Fibroblast of the conjunctiva (primary cell): ENCODE measurements at places on chromosomes 4 and X.

DNA sequence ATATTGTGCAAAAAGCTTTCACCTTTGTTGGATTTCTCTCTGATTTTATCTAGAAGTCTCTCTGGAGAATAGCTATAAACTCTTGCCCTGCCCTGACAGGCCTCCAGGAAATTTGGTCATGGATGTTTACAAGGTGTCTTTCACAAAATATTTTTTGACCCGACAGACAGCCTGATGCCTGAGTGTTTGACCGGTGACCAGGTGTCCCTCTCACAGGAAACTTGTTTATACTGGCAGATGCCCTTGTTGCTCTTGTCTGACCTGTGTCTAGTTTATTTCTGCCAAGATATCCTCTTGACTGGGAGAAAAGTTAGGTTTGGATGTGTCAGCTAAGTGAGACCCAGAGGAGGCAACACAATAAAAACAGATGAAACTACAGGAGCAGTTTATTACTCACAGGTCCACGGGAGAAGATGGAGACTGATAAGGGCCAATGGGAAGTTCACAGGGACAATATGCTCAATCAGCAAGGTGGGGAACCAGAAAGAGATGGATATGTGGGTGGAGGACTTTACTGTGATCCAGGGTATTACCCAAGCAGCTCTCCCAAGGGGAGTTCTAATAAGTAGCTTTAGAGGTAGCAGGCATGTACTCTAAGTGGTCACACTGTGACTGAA lies 243.3 kb downstream of the ARAP2 start:
- no peak for DNase-seq

DNA sequence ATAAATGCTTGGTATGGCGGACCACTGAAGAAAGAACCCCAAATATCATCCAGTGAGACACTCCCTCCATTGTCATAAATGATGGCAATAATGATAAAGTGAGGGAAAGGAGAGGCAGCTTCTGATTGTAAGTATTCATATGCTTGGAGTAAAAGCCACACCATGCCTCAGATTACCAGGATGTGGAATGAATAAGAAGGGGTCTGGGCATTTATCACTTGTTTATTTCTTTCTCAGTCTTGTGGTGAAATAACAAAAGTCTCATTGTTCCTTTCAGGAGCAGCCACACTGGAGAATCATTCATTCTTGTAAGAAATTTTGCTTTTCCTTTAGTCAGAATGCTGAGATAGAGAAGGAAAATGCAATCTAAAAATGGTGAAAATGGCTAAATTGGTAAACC lies 21.7 kb downstream of the F8 start:
- DNase-seq = no peak

DNA sequence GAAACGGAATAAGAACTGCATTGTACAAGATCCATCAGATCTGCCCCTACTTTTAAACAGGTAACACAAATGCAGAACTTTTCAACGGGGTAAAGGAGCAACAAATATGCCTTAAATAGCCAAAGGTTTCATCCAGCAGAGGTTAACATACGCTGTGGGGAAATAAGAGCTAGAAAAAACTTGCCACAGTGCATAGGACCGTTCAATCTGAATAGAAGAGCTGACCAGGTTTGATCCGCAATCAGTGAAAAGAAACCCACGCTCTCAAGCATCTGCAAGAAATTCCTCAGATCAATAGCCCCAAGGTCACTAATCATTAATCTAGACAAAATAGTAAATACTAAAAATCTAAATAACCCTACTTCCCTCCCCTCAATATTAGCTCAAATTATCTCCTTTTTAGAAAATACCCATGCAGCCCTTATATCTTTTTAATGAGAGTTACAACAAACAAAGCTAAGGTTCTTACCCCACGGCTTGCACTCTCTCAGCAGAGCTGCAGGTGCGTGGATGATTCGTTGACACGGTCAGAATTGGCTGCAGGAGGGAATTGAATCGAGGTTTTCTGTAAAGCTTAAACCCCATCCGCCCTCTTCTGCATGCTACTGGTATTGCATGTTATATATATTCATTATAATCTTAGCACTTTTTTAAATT lies at the start of gene TLR10:
TLR10 (minus strand) TSS at position 539 of the 657 bp plus-strand sequence. CDS start 7,400 bp downstream, outside the sequence.
- peak; percentile 20 for DNase-seq

- no peak for DNase-seq
Measured at GRCh38 chrX:118943102-118943501, 31.3 kb upstream of the LONRF3 start.

DNA sequence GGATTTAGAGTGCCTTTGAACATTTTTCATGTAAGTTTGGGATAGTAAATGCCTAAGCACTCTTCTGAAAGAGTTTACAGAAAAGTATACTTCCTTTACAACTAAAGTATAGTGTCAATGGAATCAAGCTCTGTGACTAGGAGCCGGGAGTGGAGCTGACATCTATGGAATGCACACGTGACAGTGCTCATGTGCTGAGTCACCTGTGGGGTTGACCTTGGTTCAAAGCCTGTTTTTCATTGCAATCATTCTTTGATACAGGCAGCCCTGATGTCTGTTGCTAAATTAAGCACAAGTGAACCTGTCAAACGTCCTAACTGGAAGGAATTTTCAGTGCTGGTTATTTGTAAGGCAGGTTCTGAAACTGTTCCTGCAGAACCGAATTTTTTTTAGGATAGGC lies 82.5 kb downstream of the GPAT3 start:
- peak; percentile 2 for DNase-seq

DNA sequence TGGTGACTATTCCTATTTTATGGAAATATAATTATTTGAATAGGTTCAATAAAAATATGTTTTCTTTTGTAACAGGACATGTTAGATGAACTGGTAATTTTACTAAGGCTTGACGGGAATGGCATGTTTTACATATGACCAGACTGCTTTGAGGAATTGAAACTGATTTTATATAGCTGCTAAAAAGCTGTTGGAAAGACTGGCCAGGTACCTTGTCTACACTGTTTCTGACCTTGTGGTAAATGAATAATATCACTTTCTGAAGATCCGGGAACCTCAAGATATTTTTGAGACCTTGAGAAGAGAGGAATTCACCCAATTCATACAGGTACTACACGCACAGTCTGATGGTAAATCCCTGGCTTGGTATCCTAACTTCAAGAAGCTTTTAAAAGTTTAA lies 42.1 kb upstream of the USP46 start:
- DNase-seq = no peak

- peak; percentile 79 for DNase-seq
Measured at GRCh38 chr4:124334119-124334518, 378.4 kb downstream of the ANKRD50 start.

GRCh38 chrX:132004728-132005127 lies 18.4 kb upstream of the STK26 start:
- no peak for DNase-seq

DNA sequence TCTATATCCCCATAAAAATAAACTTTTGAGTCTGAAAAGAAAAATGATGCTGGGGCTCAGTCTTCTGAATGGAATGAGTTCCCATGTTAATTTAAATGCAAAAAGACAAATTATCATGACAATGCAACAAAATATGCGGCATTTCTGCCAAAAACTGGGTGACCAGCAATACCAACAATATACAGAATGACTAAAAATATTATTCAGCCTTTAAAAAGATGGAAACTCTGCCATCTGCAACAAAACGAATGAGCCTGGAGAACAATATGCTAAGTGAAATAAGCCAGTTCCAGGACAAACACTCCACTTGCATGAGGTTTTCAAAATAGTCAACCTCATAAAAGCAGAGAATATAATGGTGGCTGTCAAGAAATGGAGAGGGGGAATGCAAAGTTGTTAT lies 558.5 kb downstream of the IL15 start:
- no peak for DNase-seq
